ENCODE measurements at places on chromosomes 16 and 17.
A peak's percentile ranks its signal among the peaks of the same experiment; 100 is the strongest.

DNA sequence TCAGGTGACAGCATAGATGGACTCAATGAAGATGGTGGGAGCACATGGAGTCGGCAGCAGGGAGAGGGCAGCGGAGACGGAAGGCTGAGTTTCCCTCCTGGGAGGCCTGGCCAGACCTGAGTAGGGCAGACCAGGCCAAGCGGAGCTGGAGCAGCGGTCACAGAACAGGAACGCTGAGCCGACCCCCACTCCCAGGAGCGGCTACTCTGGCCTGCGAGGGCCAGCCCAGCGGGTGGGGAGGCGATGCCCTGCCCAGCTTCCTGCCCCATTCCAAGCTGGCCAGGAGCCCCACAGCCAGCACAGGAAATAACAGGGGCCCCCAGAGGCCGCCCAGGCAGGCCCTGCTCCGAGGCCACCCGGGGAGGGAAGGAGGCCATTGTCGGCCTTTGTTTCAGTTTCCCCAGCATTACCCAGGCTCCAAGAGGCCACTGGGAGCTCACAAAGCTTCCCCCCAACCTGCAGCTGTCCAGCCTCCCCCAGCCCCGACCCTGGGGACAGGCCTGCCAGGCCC lies 79.8 kb downstream of the ZNF423 start:
- no peak for DNase-seq

- DNase-seq = no peak
Measured at GRCh38 chr17:72244956-72245355, 124.1 kb downstream of the SOX9 start.

GRCh38 chr17:61846088-61846487 lies 17.2 kb downstream of the BRIP1 start:
- no peak for DNase-seq

DNA sequence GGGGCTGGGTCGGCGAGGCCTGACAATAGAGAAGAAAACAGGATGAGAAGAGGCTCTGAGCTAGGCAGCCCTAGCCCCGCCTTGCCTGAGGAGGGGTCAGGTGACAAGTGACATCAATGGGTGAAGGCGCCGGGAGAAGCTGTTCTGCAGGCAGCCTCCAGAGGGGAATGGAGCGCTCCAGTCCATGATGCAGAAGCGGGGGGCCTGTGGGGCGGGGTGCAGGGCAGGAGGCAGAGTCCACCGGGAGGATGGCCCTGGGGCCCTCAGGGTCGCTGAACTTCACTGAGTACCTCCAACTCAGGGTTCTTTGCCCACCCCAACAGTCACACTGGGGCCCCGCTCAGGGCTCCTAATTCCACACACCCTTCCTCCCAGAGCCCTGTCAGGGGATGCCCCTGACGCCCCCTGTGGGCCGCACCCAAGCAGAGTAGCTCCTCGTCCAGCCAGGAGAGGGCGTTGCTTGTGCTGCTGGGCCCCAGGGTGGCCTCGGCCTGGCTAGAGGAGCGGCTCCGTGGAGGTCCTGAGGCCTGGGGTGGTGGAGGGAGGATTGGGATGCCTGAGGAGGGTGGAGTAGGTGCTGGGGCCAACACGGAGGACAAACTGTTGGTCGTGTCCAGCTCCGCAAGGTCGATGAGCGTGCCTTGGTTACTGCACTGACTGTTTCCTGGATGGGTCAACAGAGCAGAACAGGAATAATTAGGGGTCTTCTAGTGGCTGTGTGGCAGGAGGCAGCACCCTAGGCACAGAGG lies 20.8 kb downstream of the GGA3 start:
- DNase-seq = peak; percentile 35

DNA sequence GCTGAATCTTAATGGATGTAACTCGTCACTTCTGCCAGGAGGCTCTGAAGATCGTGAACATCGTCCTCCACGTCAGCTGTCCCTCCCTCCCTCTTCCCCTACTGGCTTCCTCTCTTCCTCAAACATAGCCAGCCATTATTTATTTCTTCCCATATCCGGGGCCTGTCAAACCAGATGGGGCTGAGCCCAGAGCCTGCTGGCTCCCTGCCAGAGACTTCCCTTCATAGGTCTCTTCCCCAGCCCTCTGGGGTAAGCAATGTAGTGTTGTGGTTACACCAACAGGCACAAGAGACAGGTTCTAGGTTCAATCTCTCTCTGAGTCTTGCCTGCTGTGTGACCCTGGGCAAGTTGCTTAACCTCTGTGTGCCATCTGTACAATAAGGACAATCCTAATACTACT lies 40.1 kb upstream of the ZFP90 start:
- DNase-seq = no peak

GRCh38 chr16:83681381-83681956 lies 126.3 kb upstream of the HSBP1 start:
- no peak for DNase-seq

- no peak for DNase-seq
Measured at GRCh38 chr16:19029980-19030379, 37.4 kb upstream of the COQ7 start.

GRCh38 chr17:47934856-47935255 lies 6.5 kb upstream of the PNPO start:
- no peak for DNase-seq

GRCh38 chr16:69483611-69484010 lies 59.2 kb downstream of the CYB5B start:
- no peak for DNase-seq

- no peak for DNase-seq
Measured at GRCh38 chr16:12547608-12547922, 256.1 kb downstream of the CPPED1 start.

Data from HCT116 (cell line).